ENCODE measurements at places on chromosomes 3 and 15.
A peak's percentile ranks its signal among the peaks of the same experiment; 100 is the strongest.

- DNase-seq, result no peak
Observed at GRCh38 chr3:161420746-161421145, 49.4 kb upstream of the SPTSSB start.

- DNase-seq, result no peak
Observed at GRCh38 chr15:31247404-31247803, 79.2 kb upstream of the KLF13 start.

- DNase-seq, result no peak
Observed at GRCh38 chr3:144775551-144775950, 803.9 kb downstream of the DIPK2A start.

GRCh38 chr3:106120356-106120755 lies 251.5 kb upstream of the CBLB start:
- DNase-seq, result no peak

DNA sequence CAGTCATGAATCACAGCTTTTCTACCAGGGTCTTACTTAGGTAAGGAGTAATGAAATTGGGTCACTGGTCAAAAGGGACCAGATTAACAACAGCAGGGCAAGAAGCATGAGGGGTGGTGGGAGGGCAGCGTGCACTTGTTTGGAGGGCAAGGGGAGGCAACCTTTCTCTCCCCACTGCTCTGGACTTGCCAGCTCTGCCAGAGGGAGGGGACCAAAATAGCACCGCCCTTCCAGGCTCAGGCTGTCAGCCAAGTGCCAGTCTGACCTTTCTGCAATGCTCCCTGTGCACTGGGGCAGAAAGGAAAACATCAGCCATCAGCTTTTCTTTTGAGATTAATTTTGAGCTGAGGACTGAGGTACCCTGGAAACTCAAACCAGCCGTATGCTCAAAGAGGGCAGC lies 4.5 kb upstream of the ULK3 start:
- DNase-seq, result no peak

DNA sequence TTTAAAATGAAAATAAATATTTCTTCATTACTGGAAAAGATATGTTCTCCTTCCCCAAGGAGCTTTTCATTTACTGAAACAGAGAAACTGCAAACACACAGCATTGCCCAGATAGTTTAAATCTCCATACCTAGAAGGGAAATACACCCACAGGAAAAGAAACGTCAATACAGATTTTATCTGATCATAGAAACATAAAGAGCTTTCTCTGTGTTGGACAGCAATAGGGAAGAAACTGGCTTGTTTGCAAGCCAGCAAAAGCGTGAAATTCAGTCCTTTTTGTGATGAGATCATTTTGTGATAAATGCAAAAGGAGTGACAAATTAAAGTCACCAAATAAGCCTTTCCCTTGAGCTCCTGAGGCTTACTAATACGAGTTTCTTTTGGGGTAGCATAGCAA lies 398.0 kb downstream of the TIGIT start:
- no peak for DNase-seq

- DNase-seq, result no peak
Observed at GRCh38 chr3:156694536-156694935, 20.1 kb downstream of the TIPARP start.

- DNase-seq, result no peak
Observed at GRCh38 chr15:48059791-48060190, 61.0 kb upstream of the SLC24A5 start.

DNA sequence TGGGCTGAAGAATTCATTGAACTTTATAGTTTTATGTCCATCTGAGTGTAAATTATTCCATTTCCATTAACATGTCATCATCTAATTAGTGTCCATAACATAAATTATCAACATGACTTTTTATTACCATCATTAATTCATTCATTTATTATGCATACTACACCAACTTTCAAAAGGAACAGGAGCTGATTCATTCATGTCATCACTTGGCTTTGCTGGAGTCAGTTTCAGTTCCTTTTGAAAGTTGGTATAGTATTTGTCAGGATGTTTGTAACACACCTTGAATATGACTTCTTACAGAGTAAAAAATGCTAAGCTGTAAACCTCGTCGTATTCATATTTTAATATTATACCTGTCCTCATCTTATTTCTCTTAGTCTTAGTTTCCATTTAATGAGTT lies 298.0 kb upstream of the RBMS3 start:
- DNase-seq, result no peak

GRCh38 chr3:141913150-141913811 lies 36.8 kb downstream of the ATP1B3 start:
- peak; percentile 34 for DNase-seq

DNA sequence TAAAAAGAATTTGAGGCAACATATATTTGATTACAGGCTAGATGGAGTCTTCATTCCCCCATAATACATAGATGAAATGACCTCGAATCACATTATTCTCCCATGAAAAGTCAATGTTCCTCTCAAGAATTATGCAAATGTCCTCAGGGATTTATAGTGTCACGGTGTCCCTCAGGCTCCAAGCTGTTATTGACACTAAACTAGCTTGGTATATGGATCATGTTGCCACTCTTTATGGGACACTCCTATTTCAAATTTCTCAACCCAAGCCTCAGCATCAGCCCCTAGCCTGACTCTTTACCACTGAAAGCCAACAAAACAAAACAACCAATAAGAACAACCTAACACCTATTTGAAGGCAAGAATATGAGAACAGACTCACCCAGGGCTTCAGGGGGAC lies 139.8 kb downstream of the TPRG1 start:
- DNase-seq, result no peak

GRCh38 chr3:106985721-106986120 lies 391.5 kb upstream of the CCDC54 start:
- no peak for DNase-seq

DNA sequence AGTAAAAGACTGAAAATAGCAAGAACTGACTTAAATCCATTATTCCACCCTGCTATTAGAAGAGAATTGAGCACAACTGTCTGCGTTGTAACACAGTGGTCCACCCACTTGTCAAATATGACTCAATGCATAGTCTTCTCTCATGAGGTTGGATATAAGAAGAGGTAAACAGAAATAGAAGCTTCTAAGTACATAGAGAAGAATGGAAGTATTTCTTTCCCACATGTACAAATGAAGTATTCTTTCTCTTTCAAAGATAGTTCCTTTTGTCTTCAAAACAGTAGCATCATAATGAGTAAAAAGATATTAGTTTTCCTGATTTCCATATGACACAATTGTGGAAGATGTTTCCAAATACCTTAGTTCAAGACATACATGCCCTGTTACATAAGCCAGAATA lies 348.6 kb upstream of the CCDC54 start:
- no peak for DNase-seq

DNA sequence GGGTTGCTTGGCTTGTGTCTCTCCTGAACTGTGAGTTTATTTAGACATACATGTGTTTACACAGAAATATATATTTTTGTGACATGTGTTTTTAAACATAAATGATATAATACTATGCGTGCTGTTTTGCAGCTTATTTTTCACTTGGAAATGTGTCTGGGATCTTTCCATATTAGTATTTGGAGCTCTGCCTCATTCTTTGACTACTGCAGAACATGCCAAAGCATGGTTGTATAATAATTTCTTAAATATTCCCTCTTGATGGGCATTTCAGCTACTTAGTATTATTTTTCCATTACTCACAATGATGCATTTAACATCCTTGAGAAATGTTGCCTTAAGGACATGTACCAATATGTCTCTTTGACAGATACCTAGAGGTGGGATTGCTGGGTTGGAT lies 19.5 kb downstream of the ANAPC13 start:
- no peak for DNase-seq

- no peak for DNase-seq
Observed at GRCh38 chr3:114320246-114320645, 26.4 kb downstream of the TIGIT start.

DNA sequence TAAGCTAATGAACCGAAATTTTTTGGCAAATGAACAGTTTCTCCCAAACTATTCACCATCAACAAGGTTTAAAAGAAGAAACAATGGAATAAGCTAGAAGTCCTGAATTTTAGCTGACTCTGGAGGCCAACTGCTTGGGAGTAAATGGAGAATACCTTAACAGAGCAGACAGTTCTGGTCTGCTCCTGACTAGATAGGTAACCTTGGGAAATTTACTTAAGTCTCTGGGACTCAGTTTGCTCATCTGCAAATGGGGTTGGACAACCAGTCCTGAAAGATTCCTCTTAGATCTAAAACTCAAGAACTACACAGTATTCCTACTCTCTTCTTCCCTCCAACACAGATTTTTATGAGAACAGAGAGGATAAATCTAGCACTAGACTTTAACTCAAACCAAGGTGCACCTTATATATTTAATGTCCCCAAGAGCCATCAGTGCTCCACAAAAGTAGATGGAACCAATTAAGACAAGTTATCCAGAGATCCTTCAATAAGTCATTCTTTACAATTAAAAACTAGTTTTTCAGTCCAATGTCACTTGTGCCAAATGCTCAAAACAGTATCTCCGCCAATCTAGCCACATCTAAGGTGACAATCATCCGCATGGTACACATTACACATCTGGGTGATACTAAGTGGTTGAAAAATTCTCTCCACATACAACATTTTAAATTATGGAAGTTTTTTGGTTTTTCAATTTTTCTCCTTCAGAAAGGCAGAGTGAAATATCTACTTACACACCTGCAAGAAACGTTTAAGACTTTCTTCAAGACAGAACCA lies 1.5 kb downstream of the RHOA start:
- DNase-seq, result no peak

DNA sequence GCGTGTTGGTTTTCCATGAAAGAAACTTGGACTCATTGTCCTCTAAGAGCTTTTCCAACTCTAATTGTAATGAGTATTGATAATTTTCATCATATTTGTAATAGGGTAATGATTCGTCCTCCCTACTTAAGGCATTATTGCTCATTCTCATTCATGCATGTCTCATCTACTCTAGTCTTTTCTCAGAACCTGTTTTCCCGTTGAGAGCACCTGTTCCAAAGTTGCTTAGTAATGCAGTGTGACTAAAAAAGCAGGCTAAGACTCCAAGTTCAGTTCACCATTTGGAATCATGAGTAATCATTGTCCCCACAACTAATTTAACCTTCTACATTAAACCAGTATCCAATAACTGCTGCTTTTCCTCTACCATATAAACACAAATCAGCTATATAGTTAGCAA lies 84.0 kb downstream of the FILIP1L start:
- DNase-seq, result no peak

DNA sequence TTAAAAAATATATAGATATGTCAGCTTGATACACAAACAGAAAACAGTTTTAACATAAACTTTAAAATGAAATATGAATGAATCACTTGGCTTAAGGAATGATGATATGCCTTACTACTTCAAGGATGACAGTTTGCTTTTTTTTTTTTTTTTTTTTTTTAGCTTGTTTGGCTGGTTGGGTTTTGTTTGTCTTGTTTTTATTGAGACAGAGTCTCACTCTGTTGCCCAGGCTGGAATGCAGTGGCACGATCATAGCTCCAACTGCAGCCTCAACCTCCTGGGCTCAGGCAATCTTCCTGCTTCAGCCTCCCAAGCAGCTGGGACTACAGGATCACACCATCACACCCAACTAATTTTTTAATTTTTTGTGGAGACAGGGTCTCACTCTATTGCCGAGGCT lies 14.5 kb downstream of the LRRC2 start:
- no peak for DNase-seq

- DNase-seq, result no peak
Observed at GRCh38 chr3:7146529-7146928, 285.6 kb downstream of the GRM7 start.

- no peak for DNase-seq
Observed at GRCh38 chr3:187722206-187722612, 19.9 kb upstream of the RTP2 start.
